Kidney tubule cell (primary cell): ENCODE measurements at places on chromosomes 2 and 18.

- peak; percentile 44 for DNase-seq
These were observed 15.0 kb upstream of the SERPINB3 start for GRCh38 chr18:63676526-63677323.

DNA sequence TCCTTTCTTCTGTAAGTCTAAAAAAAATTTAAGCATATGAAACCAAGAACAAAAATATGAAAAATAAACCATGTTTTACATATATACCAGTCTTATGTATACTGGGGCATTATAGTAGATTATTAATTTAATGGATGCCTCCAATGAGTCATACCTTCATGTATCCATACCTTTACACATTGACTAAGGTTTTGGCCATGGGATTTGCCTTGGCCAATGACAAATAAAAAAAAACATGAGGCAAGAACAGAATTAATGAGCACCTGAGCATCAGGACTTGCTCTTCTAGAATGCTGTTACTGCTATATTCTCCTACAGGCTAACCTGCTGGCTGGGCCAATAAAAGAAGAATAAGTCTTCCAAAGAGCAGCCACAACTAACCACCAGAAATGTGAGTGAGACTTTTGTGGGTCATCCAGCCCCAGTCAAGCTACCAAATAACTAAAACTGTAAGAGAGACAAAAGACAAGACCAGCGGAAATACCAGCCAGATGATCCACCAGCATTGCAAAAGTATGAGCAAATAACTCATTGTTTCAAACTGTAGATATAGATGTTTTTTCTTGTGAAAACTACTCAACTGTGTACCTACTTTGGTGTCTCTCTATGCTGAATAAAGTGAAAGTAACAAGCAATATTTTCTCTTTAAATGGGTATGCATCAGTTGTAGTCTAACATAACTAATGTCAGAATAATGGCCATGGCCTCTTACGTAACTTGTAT is 749.6 kb upstream of the VRK2 start:
- peak; percentile 3 for DNase-seq

- peak; percentile 46 for DNase-seq
These were observed 1.0 kb upstream of the LDLRAD4 start for GRCh38 chr18:13217466-13217961.

DNA sequence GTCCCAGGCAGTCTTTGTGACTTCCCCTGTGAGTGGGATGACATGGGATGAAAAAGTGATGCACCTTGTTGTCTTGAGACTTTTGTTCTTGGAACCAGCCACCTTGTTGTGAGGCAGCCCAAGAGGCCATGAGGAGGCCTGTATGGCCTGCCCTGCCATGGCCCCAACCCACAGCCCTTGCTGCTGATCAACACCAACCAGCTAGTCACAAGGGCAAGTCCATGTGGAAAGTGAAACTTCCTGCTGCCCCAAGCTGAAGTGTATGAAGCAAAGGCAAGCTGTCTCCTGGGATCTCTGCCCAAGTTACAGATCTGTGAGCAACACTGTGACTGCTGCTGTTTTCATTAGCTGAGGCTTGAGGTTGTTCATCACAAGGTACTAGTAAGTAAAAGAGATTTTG is 21.6 kb downstream of the TMEM18 start:
- DNase-seq = peak; percentile 41

GRCh38 chr18:59357928-59358327 is 1.1 kb downstream of the LMAN1 start:
- DNase-seq = peak; percentile 85

DNA sequence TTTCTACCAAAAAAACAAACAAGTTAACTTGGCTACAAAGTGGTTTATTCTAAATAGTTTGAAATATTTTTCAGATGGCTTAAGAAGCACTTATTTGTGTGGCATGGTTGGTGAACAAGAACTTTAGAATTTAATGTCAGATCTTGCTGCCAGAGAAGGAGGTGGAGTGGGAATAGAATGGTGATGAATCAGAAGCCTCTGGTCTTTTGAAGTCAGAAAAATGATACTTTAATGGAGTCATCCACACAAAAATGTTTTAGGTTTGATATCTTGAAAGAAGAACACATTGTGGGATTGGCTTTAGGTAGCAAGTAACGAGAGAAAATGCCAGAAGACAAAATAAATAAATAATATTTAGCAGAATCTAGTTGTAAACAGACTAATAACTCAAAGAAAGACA is 243.1 kb upstream of the FANCL start:
- DNase-seq = peak; percentile 71

GRCh38 chr2:99382143-99382542 is 45.0 kb downstream of the EIF5B start:
- DNase-seq = no peak

DNA sequence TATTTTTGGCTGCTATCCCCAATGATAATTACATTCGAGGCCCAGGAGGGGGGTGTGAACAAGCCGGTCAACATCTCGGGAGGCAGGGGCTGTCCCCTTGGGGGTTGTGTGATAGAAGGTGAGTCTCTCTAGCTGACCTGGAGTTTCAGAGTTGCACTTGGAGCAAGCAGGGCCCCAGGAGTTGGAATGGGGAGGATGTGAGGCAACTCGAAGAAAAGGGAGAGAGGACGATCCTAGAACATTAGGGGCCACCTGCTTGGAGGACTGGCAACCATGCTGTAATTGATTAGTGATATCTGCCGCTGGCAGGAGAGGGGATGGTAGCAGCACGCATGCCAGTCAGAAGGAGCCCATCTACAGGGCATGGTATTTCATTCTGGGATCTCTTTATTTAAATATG is 122.6 kb downstream of the CTIF start:
- no peak for DNase-seq

GRCh38 chr2:189213250-189213649 is 33.7 kb upstream of the COL5A2 start:
- DNase-seq = no peak

- DNase-seq = peak; percentile 50
These were observed 105.6 kb downstream of the FEZ2 start for GRCh38 chr2:36492216-36492945.

DNA sequence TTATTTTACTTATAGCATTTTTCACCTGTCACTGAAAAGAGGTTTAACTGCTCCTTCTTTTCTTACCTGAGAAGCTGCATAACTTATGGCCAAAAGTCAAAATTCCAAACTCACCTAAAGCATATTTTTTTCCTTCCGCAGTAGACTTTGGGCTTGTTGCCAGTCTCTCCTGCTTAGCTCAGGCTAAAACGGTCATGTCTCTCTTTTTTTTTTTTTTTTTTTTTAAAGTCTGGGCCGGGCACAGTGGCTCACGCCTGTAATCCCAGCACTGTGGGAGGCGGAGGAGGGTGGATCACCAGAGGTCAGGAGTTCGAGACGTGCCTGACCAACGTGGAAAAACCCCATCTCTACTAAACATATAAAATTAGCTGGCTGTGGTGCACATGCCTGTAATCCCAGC is 113.5 kb downstream of the RTN4 start:
- DNase-seq = peak; percentile 76

DNA sequence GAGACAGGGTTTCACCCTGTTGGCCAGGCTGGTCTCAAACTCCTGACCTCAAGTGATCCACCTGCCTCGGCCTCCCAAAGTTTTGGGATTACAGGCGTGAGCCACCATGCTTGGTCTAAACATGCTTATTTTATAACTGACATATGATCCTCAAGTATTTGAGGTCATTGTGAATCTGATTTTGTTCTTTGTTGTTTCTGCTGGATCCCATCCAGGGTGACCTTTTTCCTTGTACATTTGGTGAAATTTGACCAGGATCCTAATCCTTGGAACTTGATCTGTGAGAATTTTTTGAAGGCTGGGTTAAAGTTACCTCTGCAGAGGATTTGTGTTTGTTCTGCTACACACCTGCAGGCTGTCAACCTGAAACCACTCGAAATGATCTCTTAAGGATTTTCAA is 49.2 kb downstream of the NPAS2 start:
- no peak for DNase-seq

GRCh38 chr2:101429453-101429852 is 42.1 kb upstream of the CREG2 start:
- no peak for DNase-seq

GRCh38 chr2:126358122-126358521 is 297.8 kb upstream of the GYPC start:
- DNase-seq = no peak

DNA sequence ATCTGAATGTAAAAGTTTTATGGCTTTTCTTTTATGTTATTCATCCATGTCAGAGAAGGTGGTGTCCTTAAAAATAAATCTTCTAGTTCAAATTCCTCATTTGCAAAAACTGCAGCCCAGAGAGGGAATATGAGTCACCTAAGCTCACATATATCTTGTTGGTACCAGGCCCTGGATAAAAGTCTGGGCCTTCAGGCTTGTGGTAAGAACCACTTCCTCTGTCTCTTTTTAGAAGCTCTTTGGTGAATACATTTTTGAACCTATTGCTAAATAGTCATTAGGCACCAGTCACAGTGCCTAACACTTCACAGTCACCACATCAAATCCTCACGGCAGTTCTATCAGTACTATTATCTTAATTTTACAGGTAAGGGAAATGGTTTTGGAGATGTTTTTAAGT is 199.2 kb downstream of the KCNS3 start:
- DNase-seq = peak; percentile 66

GRCh38 chr2:65043001-65043400 is 13.2 kb upstream of the CEP68 start:
- DNase-seq = no peak

- peak; percentile 11 for DNase-seq
These were observed 114.1 kb downstream of the ZNF516 start for GRCh38 chr18:76380791-76381405.

DNA sequence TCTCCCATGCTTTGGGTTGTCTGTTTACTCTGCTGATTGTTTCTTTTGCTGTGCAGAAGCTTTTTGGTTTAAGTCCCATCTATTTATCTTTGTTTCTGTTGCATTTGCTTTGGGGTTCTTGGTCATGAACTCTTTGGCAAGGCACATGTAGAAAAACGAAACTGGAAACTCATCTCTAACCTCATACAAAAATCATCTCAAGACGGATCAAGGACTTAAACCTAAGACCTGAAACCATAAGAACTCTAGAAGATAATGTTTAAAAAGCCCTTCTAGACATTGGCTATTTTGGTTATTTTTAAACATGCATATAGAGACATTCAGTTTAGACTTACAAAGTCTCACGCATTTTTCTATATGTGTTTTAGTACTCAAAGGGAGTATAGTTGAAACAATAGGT is 1164.3 kb upstream of the GYPC start:
- no peak for DNase-seq

- DNase-seq = peak; percentile 60
These were observed 336.5 kb upstream of the TFPI start for GRCh38 chr2:187890690-187891089.

DNA sequence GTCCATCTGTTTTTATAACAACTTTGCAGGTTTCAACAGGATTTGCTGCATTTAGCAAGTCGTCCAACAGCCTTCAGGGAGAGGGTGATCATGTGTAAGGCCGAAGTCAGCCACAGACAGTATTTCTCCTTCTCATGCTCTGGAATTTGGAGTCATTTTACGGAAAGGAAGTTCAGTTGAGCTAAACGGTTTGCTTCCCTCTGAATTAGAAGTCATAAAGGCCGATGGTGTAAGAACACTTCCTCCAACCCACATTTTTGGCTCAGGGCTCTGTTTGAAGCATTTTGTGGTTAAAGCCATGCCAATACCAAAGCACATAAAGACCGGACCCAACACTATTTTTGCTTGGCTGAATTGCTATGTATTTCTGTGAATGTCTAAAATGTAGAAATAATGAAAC is 129.5 kb downstream of the TMEM182 start:
- DNase-seq = peak; percentile 46

- DNase-seq = no peak
These were observed 24.0 kb downstream of the RTN4 start for GRCh38 chr2:55026202-55026601.

- no peak for DNase-seq
These were observed 214.2 kb upstream of the ETAA1 start for GRCh38 chr2:67182884-67183283.

DNA sequence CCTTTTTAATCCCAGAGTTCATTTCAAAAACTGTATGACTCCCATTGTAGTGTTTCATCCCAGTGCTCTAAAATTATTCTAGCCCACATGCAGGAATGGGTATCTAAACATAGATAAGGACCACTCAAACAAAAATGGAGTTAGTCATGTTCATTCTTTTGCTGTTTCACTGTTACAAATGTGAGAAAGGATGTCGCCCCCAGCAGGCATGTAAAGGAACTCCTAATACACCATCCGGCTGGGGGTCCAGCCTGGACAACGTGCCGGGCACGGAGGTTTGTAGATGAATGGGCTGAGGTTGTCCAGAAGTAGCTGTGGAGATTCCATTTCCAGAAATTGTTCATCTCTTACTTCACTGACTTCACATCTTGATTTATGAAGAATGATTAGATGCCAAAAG is 101.9 kb upstream of the RAB12 start:
- no peak for DNase-seq

DNA sequence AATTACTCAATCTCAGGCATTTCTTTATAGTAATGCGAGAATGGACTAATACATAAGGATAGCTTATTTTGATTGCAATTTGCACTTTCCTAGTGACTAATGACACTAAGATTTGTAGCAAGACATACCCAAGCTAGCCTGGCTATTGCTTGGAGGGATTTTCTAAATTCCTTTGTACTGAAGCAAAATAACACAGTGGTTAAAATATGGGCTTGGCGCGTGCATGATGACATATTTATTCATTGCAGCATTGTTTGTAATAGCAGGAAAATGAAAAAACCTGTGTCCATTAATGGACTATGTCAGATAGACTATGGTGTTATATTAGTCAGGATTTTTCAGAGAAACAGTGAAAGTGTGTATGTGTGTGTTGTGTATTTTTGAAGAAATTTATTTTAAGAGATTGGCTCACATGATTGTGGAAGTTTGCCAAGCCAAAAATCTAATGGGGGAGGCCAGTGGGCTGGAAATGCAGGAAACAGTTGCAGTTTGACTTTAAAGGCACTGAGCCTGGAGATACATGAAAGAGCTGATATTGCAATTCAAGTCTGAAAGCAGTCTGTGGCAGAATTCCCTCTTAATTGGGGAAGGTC is 16.7 kb upstream of the LAPTM4A start:
- DNase-seq = peak; percentile 85

DNA sequence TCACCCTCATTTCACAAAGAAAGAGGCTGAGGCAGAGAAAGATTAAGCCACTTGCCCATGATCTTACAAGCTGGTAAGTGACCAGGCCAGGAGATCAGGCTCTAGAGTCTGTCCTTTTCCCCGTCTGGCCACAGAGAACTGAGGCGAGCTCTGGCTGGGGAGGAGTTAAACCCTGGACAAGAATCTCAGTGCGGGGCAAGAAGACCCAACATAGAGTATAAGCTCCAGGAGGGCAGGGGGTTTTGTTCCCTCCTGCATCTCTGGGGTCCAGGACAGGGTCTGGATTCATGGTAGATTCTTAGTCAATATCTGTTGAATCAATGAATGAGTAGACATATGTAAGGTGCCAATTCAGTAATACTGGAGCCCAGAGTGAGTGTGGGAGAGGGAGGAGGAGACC is 12.9 kb upstream of the INPP5D start:
- no peak for DNase-seq

- DNase-seq = no peak
These were observed 130.2 kb downstream of the SLC4A10 start for GRCh38 chr2:161754379-161754778.

DNA sequence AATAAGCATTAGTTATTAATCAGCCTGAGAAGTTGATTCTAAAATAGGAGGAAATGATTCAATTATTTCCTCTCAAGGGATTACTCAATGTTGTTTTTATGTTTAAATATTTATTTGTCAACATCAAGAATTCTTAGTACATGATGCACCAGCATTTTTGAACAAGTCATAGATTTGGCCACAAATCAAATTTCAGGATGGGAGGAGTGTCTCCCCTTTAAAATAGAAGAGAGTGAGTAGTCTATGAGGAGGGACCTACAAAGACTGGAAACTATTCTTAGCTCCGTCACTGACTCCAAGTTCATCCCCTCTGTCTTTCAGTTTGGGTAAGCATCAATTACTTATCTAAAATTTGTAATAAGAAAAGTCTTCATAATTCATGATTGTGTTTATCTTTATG is 18.6 kb upstream of the IL18R1 start:
- DNase-seq = peak; percentile 70
